ENCODE measurements at places on chromosomes 4 and X.

DNA sequence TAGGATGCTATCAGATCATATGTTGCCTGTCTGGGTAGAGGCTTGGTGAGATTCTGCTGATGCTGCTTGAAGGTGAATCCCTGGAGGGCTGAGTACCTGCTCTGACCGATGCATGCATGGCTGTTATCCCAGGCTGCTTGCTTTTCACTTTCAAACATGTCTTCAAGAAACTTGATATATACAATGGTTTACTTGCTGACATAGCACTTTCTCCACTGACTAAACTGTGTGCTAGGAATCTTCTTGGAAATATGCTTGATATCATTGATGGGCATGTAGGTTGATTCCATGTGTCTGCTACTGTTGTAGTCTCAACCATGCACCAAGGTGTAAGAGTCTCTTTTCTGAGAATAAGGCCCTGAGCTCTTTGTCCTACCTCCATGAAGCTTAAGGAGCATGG lies 79.6 kb upstream of the WDR1 start:
- no peak for DNase-seq

GRCh38 chr4:143455211-143455610 lies 58.3 kb upstream of the SMARCA5 start:
- no peak for DNase-seq

DNA sequence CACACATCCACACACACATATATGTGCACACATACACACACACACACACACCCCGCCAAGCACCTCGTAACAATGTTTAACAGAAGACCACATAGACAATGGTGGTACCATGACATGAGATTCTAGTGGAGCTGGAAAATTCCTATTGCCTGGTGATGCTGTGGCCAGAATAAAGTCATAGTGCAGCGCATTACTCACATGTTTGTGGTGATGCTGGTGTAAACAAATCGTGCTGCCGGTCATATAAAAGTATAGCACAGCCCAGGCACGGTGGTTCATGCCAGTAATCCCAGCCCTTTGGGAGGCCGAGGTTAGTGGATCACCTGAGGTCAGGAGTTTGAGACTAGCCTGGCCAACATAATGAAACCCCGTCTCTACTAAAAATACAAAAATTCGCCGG lies 275.2 kb downstream of the TRIML1 start:
- DNase-seq: no peak

- no peak for DNase-seq
Observed at GRCh38 chr4:23153076-23153475, 460.3 kb downstream of the GBA3 start.

DNA sequence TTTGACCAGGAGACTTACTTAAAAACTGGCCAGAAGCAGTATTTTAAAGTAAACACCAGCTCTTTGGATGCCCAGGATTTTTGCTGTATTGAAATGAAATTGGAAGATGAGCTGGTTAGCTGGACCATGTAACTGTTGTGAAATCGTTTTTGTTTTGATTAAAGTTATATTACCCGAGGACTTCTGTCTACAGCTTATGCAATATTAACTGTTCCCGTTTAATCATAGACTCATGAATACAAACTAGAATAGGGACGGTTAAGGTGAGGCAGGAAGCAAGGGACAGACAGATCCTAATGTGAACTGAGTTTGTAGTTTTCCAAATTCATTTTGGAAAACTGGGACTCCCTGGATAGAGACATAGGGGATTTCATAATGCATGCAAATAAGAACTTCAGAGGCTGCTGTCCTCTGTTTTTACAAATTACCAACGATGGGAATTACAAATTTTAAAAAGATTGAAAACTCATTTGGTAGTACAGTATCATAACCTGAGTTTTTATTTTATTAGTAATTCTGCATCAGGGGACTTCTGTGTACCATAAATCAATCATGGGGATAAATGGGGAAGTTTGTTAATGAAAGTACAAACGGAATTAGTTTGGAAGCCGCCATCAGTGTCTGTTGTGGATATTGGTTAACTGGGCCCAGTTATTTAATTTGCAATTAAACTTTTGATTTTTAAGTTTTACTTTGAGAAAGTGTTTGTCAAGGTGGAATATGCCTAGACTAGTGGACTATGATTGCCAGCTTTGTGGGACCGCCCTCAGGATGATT lies 304.4 kb downstream of the AFF2 start:
- no peak for DNase-seq

GRCh38 chr4:15410750-15411149 lies 17.1 kb upstream of the C1QTNF7 start:
- no peak for DNase-seq

DNA sequence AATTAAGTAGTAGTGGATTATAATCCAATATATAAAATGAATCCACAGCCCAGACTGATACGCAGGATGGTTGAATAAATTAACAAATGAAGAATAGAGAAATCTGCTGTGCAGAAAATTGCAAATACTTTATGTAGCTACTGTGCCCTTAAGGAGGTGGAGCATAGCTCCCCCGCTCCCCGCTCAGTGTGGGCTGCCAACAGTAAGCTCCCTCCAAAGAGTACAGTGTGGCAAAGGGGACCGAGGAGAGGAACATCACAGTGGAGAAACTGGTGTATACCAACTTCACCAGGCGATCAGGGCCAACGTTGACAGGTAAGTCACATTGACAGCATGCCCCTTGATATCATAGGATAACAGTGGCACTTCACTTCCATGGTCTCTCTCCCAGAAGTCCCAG lies 57.9 kb upstream of the CLDN34 start:
- no peak for DNase-seq

GRCh38 chrX:32392655-32393054 lies 818.7 kb downstream of the DMD start:
- no peak for DNase-seq

DNA sequence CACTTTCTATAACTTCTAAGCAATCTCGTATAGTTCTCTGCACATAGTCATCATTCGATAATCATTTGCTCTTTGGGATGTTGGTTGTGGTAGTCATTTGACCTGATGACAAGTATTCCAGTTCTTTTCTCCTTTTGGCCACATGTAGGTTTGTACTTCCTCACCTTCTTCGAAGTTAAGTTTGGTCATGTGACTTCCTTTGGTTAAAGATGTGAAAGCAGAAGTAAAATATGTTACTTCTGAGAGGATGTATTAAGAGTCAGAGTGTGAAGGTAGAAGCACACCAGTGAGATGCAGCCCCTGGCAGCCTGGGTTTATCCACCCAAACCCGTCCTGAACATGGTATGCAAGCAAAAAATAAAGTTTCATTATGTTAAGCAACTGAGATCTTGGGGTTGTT lies 48.9 kb upstream of the ZNF518B start:
- DNase-seq: no peak

DNA sequence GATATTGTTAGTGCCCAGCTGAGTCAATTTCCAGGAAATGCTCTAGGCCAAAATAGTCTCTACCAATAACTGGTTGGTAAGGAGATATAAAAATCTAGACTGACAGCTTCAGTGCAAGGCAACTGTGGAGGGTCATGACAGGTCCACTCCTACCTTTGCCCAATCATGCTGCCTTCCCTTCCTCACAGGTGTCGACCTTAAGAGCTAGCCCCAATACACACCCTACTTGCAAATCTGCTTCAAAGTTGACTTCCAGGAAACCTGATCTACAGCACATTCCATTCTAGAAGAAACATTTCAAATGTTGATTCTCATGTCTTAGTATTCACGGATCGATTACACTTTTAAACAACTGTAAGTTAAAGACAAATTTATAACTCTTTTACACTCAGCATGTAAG lies 1455.5 kb downstream of the TECRL start:
- DNase-seq: no peak

DNA sequence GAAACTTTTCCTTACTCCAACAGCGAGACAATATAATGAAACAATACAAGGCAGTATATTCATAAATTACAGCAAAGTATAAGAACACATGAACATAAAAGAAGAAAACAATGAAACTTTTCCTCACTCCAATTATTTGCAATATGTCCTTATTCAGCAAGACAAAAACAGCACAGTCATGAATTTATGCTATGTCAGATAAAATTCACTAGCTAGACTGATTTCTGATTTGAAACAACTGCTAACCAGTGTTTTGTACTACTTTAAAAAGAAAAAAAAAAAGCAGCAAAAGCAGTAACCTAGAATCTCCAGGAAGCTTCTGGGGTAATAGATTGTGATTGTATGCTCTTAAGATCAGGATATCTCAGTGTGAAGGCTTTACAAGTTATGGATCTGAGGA lies 45.2 kb upstream of the UNC5C start:
- no peak for DNase-seq

GRCh38 chr4:172578712-172579111 lies 589.9 kb upstream of the GALNT7 start:
- no peak for DNase-seq

GRCh38 chr4:86938771-86939520 lies 4.1 kb downstream of the AFF1 start:
- DNase-seq: peak; percentile 46

DNA sequence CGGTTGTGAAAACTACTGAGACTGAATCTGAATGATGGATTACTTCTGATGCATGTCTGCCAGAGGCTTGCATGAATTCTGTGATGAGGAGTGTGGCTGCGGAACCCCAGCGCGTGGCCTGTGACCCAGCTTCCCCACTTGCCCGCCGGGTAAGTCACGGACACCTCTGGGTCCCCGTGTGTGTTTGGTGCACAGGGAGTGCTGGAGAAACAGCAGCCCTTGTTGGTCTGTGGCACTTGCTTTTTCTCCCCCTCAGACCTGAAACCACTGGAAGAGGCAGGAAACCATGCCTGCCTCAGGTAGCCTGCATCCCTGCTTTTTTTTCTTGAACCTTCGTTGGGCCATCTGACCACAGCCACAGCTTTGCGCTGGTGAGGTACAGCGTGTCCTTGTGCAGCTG lies 51.9 kb upstream of the TADA2B start:
- DNase-seq: no peak

DNA sequence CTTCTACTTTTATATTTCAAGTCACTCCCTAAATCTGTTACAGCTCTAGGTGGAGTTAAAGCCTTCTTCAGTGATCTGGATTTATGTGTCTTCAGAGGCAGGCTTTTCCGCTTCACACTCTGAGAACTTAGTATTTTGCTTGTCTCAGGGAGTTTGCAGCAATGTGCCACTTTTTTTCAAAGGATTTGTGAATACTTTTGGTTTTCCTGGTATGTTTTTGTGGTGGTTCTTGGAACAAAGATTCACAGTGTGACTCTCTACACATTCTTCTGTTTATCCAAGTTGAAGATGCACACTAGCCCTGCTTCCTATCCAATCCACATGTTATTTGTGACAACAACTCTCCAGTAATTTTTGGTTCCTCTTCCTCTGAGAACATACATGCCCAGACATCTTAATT lies 1253.7 kb downstream of the TECRL start:
- DNase-seq: no peak

DNA sequence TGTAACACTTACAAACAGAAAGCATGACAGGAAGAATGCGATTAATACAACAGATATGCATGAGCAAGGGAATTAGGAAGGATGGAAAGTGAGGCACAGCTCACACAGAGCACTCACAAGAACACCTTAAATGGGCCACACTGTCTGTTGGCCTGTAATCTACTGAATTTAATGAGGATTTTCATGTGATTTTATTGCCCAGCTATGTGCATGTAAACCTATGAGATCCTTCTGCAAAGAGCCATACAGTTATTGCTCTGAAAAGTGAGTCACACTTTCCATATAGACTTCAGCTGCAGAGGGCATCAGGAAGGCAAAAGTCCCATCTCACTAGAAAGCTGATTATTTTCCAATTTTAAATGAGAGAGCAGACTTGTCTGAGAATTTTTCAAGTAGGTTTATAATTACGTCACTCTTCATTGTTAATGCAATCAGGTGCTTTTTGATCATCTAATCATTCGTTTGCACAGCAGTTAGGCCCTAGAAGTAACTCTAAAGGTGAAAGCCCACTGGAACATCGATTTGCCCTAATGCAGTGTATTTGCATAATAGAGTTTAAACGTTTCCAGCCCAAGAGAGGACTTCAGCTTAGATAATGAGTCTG lies 832.7 kb upstream of the INTU start:
- DNase-seq: no peak

GRCh38 chr4:41427306-41427882 lies 110.6 kb upstream of the LIMCH1 start:
- no peak for DNase-seq

GRCh38 chr4:76630741-76631140 lies 195.7 kb downstream of the SHROOM3 start:
- no peak for DNase-seq

DNA sequence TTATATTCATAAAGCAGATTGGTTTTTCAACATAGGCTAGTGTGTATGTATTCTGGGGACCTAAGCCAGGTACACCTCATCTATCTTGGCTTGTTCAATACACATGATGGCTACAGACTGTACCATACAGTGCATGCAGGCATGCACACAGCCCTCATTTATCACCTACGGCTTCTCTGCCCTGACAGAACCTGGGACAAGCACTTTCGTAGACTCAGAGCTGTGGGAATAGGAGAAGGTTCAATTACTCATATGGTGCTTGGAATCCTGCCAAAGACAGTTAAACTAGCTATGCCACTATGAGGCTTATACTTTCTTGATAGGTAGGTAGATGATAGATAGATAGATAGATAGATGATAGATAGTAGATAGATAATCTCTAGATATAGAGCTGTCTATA lies 457.2 kb downstream of the GALNTL6 start:
- no peak for DNase-seq

DNA sequence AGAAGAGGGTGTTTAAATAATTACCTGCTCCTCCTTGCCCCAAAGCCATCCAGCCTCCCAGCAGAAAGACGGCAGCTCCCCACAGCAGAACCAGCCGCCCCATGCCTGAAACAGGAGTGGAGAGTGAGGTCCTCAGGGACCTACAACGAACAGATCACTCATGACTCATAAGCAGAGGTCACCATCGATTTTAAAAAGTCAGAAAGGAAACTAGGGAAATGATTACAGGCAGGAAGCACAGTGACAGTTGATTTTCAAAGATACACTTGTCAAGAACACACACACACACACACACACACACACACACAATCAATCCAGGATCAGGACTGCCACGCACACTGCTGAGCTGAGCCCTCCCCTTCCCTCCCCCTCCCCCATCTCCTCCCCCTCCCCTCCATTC lies at the start of gene CRLF2:
TSS of gene CRLF2 (minus strand) at position 118 of the 400 bp plus-strand sequence. CDS start at position 103, 15 bp downstream.
- peak; percentile 73 for DNase-seq

- no peak for DNase-seq
Observed at GRCh38 chr4:27001398-27002164, 140.9 kb downstream of the STIM2 start.

DNA sequence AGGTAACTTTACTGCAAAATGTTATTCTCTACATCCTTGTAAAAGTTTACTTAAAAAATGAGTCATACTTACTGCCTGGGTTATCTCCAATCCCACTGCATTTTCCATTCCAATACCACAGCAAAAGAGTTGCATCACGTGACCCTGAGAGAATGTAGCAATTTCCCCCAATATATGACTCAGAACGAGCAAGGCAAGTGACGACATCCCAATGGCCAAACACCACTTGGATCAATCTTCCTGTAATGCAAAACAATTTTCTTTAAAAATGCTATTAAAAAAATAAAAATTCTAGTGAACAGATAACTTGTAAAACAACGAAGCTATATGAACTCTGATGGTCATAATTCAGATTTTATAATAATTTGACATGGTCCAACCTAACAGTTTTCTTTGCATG lies 224.3 kb downstream of the DCLK2 start:
- DNase-seq: no peak
